ENCODE measurements at places on chromosomes 5 and 9. TPM values are rescaled to one million over a fixed set of nuclear protein-coding genes. Genes with fewer than 3 reads are reported as not detected.

DNA sequence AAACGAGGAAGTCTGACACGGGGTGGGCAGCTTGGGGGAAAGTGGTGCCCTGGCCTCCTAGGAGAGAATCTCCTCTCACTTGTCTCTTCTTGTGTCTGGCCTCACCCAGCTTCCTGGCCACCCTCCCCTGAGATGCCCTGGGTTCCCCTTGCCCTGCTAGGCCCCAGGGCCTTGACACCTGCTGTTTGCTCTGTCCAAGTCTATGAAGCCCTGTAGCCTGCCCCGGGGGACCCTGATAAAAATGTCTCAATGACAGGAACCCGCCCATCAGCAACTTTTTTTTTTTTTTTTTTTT is 35.0 kb upstream of the SUSD3 start:
- no peak for DNase-seq

The DENND4C gene
- total RNA-seq: 35.7 TPM

The PCDHA4 gene
- total RNA-seq: 7.6 TPM

- no peak for DNase-seq
Measured at GRCh38 chr5:41747301-41747700, 122.9 kb downstream of the OXCT1 start.

The BAAT gene
- not detected for total RNA-seq

The NTNG2 gene
- total RNA-seq: 2.3 TPM

The ADRA1B gene
- not detected for total RNA-seq

DNA sequence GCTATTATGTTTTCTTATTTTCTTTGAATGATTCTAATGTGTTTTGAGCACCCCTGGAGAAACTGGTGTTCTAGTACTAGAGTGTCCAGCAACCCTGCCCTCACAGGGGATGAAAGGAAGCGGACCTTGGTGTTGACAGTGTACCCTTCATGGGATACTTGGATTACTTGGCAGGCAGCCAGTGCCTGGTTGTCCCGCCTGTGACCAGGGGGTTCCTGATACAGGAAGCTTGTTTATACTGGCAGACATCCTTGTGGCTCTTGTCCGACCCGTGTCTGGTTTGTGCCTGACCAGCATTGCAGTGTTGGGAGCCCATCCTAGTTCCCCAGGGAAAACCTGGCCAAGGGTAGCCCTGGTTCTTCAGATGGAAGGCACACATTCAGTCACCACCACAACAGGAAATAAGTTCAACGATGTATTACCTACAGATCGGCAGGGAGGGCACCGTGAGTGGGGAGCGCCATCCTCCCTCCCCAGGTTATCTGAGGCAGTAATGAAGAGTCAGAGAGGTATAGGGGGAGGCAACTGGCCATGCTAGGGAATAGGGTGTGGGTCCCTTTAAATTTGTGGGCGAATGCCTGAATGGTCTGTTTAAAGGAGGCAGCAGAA is 47.3 kb downstream of the CACNA1B start:
- DNase-seq: no peak

DNA sequence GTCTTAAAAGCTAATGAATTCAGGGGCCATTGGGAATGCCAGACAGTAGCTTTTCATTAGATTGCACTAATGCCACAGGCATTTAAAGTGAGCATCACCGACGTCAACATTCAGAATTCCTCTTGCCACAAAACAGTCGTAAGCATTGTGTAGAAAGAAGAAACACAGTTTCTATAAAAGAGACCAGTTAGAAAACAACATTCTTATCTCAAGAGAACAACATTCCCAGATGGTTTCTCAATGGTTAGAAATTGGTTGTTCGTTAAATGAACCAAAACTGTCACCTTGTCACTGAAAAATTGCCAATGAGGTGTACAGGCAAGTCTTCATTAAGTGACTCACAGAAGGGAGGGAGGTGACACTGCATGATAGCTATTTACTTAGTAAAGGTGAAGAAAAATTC is 401.6 kb upstream of the PRR16 start:
- DNase-seq: no peak

The FYB1 gene
- total RNA-seq: not detected

GRCh38 chr5:177141496-177141895 is 7.9 kb downstream of the NSD1 start:
- no peak for DNase-seq

GRCh38 chr5:38905516-38905915 is 59.7 kb downstream of the OSMR start:
- no peak for DNase-seq

- no peak for DNase-seq
Measured at GRCh38 chr9:88536951-88537760, 2.2 kb downstream of the NXNL2 start.

The SPATA31E1 gene
- 0.07 TPM for total RNA-seq

GRCh38 chr9:134630393-134630790 is 11.2 kb upstream of the COL5A1 start:
- DNase-seq: peak; percentile 46

- peak; percentile 32 for DNase-seq
Measured at GRCh38 chr5:405421-405820, 37.6 kb upstream of the EXOC3 start.

The GDF9 gene
- 0.22 TPM for total RNA-seq

GRCh38 chr5:17000291-17000939 is 64.3 kb upstream of the MYO10 start:
- no peak for DNase-seq

DNA sequence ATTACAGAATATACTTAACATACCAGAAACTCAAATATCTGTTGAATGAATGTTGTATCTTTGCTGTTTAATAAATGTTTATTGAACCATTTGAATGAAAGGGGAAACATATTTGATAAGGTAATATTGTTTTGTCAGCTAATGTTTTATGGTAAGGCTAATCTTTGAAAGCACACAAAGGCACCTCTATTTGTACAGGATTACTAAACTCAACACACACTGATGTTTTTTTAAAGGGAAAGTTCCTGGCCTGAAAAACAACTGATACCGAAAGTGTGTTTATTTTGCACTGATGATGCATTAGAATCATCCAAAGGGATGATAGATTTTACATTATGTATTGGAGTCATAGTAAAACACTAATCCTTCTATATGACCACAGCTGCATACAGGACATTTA is 82.5 kb downstream of the ADCY2 start:
- DNase-seq: no peak

- no peak for DNase-seq
Measured at GRCh38 chr9:100352201-100352726, 478 bp downstream of the TEX10 start.

- no peak for DNase-seq
Measured at GRCh38 chr9:104784098-104784497, 20.2 kb downstream of the NIPSNAP3B start.

The GMCL2 gene
- total RNA-seq: not detected

The MCC gene
- total RNA-seq: 23.0 TPM

- DNase-seq: no peak
Measured at GRCh38 chr9:14710804-14711203, 11.7 kb downstream of the CER1 start.

GRCh38 chr9:132551556-132551955 is 30.9 kb upstream of the BARHL1 start:
- no peak for DNase-seq

GRCh38 chr5:36359267-36359666 is 57.6 kb upstream of the RANBP3L start:
- DNase-seq: no peak

DNA sequence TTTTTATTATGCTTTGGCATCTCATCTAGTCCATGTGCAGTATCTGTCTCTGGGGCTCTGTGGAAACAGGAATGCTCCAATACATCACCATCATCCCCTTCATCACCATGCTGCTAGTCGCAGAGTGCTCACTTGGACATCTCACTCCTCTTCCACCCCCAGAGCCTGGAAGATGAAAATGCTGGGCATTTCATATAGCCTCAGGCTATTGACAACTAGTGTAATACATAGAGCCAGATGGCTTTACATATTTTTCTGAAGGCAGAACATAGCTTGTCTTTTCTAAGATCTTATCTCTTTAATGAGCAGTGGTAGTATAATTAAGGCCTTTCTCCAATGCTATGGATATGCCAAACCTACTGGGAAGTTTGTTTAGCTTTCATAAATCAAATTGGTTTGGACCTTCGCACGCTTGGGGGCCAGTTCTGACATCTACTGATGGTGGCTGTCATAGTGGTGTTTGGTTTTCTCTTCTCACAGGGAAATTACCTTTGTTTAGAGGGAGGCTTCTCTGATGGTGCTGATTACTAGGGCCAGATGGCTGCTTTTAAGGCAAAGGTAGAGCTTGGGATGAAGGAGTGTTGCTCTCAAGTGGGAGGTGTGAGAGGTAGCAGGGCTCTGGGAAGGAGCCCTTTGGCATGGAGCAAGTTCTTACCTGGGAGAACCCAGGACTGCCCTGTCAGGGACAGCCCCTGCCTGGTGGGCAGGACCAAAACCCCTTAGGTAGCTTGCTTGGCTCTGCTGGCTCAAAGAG is 63.1 kb upstream of the CXCL14 start:
- DNase-seq: no peak

GRCh38 chr9:73167614-73168013 is 15.9 kb downstream of the ANXA1 start:
- DNase-seq: no peak

DNA sequence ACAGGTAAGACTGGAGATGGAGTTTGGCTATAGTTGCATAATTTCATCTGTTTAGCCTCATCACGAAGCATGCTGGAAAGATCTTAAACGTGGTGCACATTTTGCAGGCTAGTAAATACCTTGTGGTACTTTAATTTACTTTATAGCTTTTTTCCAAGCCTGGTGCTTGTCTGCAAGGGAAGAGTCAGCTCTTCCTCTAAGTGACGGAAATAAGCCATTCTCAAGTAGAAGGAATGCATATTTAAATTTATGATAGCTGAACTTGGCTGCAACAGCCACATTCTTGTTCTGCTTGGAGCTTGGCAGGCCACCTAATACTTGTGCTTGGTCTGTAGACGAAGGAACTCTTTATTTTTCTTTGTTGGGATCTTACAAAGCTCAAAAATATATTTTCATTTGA is 188.0 kb upstream of the PIK3R1 start:
- DNase-seq: no peak

DNA sequence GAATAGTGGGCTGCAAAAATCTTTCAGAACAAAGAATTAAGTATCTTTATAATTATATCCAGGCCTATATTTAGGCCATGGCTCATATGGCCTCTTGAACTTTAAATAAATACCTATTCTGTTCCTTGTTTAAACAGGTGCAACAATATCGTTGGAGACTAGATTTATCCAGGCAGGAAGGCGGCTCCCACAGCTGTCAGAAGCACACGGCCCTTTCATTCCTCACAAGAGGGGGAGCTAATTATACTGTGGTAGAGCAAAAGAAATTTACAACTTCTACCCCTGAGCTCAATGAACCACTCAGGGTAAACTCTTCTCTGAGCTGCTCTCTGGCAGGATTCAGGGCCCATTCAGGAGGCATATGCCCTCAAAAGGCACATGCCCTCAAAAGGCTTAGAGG is 31.3 kb downstream of the TMEM174 start:
- no peak for DNase-seq

GRCh38 chr9:78089111-78089510 is 57.5 kb upstream of the GNAQ start:
- no peak for DNase-seq

DNA sequence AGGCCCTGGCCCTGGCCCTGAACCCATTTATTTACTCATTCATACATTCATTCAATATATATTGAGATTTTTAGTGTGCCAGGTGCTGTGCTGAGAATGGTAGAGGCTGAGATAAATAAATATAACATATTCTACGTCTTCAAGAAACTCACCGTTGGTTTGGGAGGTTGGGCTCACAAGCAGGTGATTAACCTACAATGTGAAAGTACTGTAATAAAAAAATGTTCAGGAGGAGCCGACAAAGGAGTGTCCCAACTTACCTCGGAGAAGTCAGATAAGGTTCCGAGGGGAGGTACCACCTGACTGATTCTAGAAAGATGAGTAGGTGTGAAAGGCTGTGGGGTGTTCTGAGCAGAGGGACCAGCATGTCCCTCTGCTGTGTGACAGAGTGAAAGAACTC is 479.6 kb upstream of the KLF4 start:
- DNase-seq: no peak

GRCh38 chr9:3855929-3856328 is 330.1 kb upstream of the RFX3 start:
- no peak for DNase-seq

- no peak for DNase-seq
Measured at GRCh38 chr5:164763206-164763605, 1257.8 kb downstream of the MAT2B start.

- DNase-seq: no peak
Measured at GRCh38 chr5:150540615-150541396, 32.9 kb downstream of the NDST1 start.

DNA sequence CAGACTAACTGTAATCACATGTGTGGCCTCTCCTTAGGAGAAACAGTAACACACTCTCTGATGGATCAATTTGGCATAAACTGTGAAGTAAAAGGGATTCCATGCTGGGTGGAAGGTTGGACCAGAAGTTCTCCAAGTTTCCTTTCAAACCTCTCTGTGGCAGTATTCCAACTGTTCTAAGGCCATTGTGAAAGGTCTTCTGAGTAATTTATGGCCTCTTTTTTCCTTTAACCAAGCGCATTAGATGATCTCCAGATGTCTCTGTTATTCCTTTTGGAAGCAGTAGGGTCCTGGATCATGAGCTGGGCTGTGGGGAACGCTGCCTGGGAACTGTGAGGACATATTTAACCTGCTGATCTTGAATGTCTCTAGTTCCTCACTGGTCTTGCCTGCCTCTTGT is 80.6 kb upstream of the IL6ST start:
- no peak for DNase-seq
